ENCODE measurements at places on chromosomes 1 and 21.

GRCh38 chr1:69648486-69648885 is 80.8 kb downstream of the LRRC7 start:
- peak; percentile 12 for DNase-seq

DNA sequence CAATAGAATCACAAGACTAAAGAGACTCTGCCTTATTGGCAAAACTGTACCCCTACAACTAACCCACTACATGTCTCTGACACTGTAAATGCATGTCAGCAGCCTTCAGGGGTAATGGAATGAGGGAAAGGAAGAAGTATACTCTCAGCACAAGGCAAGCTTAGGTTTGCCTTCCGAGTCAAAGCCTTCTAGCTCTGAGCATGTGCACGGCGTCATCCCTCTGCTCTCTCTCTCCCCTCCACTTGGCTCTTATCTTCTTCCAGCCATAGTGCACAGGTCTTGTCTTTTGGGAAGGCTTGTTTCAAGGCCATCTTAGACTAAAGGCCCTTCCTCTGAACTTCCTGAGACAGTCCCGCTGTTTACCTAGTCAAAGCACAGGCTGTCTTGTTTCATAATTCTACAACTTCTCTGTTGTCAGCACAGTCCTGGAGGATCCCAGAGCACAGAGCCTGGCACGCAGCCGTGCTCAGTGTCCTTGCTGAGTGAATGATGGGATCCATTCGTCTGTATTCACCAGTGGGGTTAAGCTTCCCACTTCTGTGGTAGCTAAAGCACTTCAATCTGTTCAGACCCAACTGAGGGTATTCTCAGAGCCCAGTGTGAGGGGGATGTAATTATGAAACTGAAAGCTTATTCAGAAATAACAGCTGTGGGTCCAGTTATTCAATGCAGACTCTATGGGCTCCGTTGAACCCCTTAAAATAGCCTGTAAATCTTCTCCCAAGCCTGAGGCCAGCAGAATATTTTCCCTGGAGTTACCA is 166.5 kb upstream of the PLD5 start:
- no peak for DNase-seq

DNA sequence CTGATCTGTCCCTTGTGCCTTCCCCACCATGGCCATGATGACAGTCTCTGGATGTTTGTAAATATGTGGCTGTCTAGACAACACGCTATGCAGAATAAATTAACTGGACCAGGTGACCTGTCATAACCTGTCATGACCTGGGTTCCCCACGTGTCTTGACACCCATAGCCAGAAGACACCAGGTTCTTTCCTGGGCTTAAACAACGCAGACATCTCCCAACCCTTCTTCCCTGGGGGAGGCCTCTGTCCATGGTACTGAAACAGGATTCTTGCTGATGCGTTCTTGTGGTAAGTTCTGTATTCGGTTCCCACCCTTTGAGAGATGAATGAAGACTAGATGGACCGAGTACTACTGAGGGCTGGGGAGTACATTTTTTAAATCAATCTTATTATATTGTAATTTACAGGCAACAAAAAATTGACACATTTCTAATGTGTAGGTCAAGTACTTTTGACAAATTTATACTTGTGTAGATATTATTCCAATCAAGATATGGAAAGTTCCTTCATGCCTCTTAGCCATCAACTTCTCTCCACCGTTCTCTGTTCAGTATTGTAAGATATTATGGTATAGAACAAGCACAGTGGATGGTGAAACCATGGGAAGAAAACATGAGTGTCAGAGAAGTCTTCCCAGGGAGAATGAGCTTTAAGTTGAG is 738.8 kb downstream of the PTPRU start:
- DNase-seq, result peak; percentile 37

- DNase-seq, result no peak
Measured at GRCh38 chr1:55063577-55063942, 24.2 kb downstream of the PCSK9 start.

- peak; percentile 100 for DNase-seq
Measured at GRCh38 chr21:43585924-43586413, 73.3 kb downstream of the HSF2BP start.

DNA sequence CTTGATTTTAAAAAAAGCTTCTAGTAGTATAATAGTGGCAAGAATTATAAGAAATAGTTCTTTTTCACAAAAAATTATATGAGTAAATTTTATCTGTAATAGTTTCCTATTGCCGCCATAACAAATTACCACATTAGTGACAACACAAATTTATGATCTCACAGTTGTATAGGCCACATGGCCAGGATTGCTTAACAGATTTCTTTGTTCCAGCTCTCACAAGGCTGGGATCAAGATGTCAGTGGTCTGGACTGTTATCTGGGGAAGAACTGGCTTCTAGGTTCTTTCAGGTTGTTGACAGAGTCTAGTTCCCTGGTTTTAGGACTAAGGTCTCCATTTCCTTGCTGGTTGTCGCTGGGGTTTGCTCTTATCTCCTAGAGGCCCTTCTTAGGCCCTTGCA is 236.4 kb downstream of the USP25 start:
- DNase-seq, result no peak

DNA sequence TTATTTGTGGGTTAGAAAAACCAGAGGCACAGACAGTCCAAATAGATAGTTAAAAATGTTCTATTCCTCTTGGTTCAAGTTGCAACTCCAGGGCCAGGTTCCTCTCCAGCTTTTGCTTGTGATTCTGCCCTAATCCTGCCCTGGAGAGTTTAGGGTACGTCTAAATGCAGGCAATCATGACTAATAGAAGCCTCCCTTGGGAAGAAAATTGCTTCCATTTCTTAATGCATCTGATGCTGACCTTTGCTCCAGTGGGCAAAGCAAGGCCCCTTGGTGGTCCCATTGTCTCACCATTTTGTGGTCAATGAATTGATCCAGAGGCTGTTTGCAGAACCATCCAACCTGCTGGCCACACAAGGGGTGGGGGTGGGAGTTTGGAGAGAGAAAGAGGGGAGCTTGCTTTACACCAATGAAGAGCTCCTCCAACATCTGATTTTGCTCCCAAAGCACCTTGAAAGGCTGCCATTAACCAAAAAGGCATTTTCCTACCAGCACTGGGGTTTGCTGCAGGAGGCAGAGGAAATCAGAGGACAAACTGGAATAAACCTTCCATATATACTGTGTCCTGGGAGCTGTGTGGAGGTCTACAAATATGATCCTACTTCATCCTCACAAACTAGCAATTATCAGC is 31.3 kb downstream of the C8B start:
- peak; percentile 45 for DNase-seq

- no peak for DNase-seq
Measured at GRCh38 chr1:172642970-172643369, 15.9 kb upstream of the FASLG start.

GRCh38 chr1:247415423-247416361 is at the start of gene NLRP3:
Gene NLRP3 (plus strand): TSS chr1:247416173. CDS start chr1:247418801, 2,628 bp downstream.
- DNase-seq, result no peak

DNA sequence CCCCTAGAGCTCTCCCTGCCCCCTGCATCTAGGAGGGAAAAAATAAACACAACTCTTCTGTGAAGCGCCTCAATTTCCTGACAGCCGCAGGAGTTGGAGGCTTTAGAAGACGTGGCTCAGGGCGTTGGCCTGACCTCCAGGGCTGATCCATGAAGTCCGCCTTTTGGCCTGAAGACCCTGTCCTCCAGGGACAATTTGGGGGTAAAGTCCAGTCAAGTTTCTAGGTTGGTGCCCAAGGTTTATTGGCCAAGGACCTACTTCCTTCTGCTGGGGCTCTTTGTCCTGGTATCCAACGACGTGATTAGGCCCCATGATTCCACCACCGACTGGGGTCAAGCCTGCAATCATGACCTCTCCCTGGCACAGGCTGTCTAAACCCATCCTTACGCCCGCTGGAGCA is 54.9 kb downstream of the PTPRF start:
- no peak for DNase-seq

- DNase-seq, result no peak
Measured at GRCh38 chr1:50027794-50028193, 4.0 kb upstream of the AGBL4 start.

DNA sequence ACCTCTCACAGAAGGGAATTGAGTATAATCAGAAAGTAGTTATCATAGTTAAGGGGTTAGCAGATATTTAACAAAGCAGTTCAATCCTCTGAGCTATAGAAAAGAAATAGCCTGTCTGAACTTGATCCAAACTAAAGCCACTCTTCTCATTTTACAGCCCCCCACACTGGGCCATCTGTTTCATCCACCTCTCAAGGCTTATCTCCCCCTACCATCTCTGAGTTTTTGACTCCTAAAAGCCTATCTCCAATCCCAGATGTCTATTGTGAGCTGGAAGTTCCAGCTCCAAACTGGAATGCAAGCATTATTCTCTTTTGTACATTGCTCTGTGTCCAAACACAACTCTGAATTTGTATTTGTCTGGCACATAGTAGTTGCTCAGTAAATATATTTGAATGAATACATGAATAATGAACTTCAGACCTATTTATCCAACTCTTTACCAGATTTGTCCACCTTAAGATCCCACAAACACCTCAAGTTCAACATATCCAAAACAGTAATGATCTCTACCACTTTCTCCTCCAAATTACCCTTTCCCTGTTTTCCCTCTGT is 98.1 kb downstream of the PLPP3 start:
- no peak for DNase-seq

GRCh38 chr21:43345746-43346409 is 81.1 kb downstream of the SIK1 start:
- DNase-seq, result no peak

DNA sequence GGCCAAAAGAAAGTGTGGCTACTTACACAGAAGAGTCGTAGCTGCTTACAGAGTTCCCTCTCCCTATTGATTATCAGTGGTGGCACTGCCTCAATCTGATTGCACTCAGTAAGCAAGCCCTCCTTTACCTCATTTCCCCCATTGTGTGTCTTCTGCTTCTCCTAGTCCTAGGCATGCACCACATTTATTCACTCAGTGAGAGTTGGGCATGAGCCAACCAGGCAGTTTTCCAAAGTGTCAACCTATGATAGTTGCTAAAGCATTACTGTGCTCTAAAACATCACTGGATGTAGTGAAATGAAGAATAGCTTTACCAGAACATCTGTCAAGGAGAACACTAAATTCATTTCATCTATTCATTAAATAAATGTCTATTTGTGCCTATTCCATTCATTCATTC is 19.3 kb downstream of the GJA5 start:
- no peak for DNase-seq

- DNase-seq, result peak; percentile 20
Measured at GRCh38 chr1:221458447-221459156, 283.3 kb downstream of the DUSP10 start.

DNA sequence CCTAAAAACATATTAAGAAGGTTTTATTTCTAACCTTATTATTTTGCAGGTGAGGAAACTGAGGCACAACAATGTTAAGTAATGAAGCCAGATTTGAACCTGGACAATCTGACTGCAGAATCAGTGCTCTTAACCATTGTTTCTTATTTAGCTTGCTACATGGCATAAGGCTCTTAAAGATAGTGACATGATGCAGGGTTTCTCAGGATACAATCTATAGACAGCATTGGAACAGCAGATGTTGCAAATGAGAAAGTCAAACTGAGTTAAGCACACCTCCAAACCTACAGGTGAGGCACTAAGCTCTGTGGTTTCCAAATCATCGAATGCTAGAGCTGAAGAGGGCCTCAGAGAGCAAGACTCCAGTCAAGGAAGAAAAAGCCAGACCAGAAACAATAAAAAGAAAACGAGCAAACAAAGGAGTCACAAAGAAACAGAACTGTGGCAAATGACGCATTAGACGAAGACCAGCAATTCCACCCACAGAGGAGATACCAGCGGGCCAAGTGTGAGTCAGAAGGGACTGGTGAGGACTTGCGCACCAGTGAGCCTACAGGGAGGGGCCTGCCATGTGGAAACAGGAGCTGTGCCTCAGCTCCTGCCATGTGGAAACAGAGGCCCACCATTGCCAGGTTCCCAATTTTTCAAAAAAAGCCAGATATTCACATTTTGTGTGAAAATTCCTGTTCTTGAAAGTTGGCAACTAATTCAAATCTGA is 14.4 kb downstream of the CD58 start:
- peak; percentile 91 for DNase-seq

DNA sequence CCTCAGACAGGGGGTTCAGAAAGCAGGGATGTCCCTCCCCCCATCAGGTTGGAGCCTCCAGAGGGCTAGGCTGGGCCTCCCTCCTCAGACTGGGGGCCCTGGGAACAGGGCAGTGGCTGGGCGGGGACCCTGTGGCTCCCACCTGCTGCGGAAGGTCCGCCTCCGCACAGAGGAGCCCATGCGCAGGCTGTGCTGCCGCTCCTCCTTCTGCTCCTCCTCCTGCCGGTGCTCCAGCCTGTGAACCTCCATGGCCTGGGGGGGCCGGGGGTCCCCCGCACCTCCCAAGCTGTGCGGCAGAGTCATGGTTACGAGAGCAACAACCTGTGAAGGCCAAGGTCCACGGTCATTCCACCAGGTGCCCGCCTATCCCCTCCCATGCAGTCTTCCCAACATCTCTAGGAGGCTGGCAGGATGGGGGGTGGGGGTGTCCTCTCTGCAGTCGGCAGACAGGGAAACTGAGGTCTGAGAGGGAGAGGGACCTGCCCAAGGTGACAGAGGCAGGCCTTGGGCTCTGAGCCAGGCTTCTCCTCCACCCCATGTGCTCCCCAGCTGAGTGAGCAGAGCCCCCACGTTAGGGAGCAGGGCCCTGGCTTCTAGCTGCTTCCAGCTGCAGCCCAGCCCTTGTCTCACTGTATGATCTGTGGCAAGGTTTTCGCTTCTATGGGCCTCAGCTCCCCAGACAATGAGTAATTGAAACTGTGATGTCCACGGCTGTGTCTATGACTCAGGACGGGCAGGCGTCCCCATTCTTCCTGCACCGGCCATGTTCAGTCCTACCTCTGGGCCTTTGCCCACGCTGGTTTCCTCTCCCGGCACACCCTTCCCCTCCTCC is 3.4 kb downstream of the MYOM3 start:
- DNase-seq, result peak; percentile 26

GRCh38 chr1:209655411-209656231 is 3.4 kb upstream of the LAMB3 start:
- DNase-seq, result no peak

- DNase-seq, result no peak
Measured at GRCh38 chr1:78501203-78501602, 10.4 kb downstream of the PTGFR start.

GRCh38 chr1:8070381-8070811 is 44.3 kb upstream of the ERRFI1 start:
- DNase-seq, result no peak

DNA sequence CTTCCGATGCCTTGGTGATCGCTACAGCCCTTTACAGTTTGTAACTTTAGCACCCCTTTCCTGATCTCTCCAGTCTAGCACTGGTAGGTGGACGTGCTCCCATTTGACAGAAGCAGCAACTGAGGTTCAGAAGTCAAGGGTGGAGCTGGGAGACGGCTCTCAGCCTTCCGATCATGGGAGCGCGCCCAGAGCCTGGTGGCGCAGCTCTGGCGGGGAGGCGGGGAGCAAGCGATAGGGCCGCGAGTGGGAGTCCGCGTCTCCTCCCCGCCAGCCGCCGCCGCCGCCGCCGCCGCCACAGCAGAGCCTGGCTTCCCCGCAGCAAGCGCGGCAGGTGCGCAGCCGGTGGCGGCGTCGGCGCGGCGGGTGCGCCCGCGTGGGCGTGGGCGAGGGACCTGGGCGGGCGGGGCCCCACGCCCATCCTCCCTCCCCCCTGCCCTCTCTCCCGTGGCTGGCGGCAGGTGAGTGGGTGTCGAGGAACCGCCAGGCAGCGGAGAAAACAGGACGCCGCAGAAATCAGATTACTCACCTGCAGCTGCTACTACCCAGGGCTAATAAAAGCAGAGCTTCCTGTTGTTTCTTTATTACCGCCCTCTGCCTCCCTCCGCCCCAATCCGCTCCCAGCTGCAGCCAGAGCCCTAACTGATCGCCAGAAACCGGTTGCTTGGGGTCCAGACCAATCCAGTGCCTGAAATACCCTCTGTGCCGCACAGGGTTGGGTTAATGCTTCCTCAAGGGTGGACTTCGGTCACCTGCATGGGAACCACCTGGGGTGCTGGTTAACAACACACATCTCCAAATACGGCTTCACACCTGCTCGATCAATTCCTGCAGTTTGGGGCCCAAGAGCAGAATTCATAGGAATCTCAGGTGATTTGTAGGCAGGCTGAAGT is 60.2 kb upstream of the ID3 start:
- DNase-seq, result no peak

Measured in astrocyte of the cerebellum (primary cell).